ENCODE measurements at places on chromosomes 2 and 18.

- DNase-seq = peak; percentile 90
Measured at GRCh38 chr2:8058652-8059051, 623.2 kb upstream of the ID2 start.

GRCh38 chr2:208363485-208363884 is 43.1 kb upstream of the PTH2R start:
- DNase-seq = no peak

- DNase-seq = no peak
Measured at GRCh38 chr2:201024518-201024917, 47.0 kb downstream of the HYCC2 start.

GRCh38 chr2:9105601-9106337 is 100.8 kb upstream of the ASAP2 start:
- DNase-seq = no peak

DNA sequence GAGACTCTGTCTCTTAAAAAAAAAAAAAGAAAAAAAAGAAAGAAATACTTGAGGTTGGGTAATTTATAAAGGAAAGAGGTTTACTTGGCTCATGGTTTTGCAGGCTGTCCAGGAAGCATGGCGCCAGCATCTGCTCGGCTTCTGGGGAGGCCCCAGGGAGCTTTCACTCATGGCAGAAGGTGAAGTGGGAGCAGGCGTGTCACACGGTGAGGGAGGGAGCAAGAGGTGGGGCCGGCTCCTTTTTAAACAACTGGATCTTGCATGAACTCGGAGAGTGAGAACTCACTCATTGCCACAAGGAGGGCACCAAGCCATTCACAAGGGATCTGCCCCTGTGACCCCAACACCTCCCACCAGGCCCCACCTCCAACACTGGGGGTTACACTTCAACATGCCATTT is 30.6 kb downstream of the CYP26B1 start:
- DNase-seq = no peak

DNA sequence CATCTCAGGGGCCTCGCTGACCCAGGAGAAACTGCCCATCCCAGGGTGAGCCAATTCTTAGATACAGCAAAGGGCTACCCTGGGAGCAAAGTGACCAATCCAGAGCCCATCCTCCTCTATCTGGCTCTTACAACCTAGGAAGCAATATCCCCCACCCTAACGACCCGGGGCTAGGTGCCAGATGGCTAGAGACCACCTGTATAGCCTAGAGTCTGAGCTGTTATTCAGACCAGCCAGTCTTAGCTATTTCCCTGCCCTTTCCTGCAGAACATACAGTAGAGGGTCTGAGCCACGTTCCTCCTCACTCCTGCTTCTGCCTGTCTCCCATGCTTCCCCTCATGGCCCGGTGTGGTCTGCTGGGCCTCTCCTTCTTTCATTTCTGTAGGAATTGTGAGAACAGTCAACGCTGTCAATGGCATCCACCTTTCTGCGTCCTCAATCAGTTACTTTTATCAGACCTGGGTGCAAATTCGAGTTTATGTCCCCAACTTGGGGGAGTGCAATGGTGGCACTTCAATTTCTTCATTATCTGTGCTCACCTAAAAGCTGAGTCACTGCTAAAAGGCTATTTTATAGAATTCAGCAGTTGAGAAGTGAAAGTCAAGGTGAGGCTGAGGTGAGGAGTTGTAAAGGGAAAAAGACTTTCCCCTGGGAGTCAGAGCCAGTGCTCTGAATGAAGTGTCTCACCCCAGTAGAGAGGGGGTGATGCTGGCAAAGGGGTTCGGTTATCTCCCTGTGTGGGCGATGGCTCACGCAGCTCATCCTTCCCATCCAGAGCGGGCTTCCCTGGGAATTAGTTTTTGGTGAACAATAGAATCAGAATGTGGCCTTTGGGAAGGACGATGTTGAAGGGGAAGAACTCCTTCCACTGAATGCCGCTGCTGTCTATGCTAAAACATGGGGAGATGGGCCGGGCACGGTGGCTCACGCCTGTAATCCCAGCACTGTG is 42.4 kb downstream of the LONRF2 start:
- DNase-seq = no peak

DNA sequence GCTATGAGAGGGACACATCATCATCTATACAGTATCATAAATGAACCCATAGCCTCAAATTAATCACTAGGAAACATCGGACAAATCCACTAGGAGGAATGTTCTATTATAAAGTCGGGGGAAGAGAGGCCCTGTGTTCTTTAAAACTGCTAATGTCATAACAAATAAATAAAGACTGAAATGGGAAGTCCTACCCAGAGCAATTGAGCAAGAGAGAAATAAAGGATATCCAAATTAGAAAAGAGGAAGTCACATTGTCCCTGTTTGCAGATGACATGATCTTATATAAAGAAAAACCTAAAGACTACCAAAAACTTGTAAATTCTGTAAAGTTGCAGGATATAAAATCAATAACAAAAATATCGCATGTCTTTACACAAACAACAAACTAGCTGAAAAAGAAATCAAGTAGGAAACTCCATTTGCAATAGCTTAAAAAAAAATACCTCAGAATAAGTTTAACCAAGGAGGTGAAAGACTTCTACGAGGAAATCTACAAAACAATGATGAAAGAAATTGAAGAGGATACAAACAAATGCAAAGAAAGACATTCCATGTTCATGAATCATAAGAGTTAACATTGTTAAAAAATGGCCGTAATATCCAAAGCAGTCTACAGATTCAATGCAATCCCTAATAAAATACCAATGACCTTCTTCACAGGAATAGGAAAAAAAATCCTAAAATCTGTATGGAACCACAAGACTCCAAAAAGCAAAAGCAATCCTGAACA is 30.6 kb downstream of the RTN4 start:
- peak; percentile 86 for DNase-seq

DNA sequence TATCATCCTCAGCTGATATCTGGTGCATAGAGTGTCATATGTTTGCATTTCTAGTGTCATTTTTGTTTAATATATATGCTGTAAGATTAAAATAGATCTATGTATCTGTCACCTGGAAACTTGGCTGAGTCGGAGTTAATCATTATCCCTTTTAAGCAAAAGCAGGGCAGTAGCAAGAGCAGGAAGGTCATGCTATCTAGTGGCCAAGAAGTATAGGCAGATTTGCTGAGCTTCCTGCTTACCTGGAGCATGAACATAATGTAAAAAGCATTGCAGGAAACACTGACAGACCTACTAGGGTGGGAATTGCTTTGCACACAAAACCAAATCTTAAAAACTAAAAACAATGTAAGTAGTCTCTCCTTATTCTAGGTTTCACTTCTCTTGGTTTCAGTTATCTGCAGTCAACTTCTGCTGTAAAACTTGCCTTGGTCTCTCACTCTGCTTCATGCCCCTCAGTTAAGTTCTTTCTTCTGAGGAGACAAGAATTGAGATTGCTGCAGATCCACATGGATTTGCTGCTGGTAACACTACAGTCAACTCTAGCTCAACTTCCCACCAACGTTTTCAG is 295.3 kb downstream of the CDH7 start:
- no peak for DNase-seq

DNA sequence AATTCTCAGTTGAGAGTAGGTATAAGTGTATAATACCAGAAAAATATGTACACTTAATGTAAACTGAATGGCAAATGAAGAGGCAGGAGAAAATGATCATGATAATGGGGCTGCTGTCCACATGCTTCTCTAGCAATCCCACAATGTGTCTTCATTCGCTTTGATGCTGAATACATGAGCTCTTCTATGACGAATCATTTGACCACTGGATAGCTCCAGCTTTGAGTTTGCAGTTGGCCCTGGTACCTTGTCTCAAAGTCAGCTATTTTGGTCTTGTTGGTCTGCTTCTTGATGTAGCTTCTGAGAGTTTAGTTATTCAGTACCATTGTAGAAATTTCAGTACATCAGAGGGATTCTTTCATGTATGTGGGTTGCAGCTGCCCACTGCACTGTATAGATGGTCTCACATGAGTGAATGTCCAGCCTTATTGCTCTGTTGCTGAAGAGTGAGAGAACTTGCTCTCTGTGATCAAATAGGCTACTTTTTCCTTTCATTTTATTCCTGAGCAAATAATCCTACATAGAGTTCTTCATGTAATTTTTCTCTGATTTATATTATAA is 105.1 kb downstream of the TTC27 start:
- DNase-seq = no peak

DNA sequence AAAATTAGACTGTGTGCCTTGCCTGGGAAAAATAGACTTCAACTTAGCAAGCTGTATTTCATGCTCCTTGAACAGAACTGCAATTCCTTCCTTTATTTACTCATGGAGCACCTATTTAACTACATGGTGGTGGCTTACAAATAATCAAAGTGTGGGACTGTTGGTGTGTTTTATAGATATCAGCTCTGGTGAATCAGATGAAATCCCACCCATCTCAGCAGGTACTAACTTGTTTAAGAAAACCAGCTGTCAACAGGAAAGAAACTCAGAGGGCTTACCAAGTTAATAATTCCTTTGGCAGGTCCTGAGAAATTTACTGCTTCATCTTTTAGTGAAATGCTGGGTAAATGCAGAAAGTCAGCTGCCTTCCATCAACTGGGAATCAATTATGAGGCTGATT is 830.6 kb downstream of the SLC4A3 start:
- no peak for DNase-seq

- DNase-seq = no peak
Measured at GRCh38 chr2:158045362-158045761, 56.3 kb upstream of the UPP2 start.

GRCh38 chr2:137951586-137951985 is 12.7 kb upstream of the HNMT start:
- DNase-seq = peak; percentile 84

- DNase-seq = no peak
Measured at GRCh38 chr2:69088466-69088865, 75.5 kb downstream of the ANTXR1 start.

- DNase-seq = no peak
Measured at GRCh38 chr18:29494371-29494770, 1317.4 kb upstream of the CDH2 start.

- DNase-seq = no peak
Measured at GRCh38 chr2:219331560-219332213, 857 bp downstream of the RESP18 start.

DNA sequence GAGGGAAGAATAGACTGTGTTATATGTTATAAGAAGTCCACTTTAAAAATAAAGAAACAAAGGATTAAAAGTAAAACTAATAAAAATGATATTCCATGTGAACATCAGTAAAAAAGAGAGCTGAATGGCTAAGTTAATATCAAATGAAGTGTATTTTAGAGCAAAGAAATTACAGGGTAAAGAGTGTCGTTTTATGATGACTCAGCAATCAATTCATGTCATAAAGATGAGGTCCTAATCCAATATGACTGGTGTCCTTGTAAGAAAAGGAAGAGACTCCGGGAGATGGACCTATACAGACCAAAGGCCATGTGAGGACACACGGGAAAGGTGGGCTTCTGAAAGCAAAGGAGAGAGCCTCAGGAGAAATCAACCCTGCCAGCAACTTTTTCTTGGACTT is 615.5 kb upstream of the KLHL29 start:
- DNase-seq = no peak

DNA sequence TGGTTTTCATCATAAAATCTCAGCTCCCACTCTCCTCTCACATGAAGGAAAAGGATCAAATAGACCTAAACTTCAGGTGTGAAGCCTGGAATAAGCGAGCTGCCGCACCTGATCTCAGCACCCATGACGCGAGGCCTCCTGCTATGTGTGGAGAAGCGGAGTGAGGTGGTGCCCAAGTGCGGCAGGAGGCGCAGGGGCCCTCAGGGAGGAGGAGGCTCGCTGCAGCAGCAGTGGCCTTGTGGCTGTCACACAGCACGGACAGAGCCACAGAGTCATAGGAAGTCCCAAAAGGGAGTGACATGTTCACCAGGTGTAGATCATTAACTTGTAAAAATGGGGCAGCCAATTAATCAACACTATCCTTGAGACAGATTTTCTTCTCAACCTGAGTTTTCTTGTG is 9.1 kb downstream of the SCLY start:
- no peak for DNase-seq

GRCh38 chr2:228507231-228507824 is 325.8 kb upstream of the SPHKAP start:
- no peak for DNase-seq

DNA sequence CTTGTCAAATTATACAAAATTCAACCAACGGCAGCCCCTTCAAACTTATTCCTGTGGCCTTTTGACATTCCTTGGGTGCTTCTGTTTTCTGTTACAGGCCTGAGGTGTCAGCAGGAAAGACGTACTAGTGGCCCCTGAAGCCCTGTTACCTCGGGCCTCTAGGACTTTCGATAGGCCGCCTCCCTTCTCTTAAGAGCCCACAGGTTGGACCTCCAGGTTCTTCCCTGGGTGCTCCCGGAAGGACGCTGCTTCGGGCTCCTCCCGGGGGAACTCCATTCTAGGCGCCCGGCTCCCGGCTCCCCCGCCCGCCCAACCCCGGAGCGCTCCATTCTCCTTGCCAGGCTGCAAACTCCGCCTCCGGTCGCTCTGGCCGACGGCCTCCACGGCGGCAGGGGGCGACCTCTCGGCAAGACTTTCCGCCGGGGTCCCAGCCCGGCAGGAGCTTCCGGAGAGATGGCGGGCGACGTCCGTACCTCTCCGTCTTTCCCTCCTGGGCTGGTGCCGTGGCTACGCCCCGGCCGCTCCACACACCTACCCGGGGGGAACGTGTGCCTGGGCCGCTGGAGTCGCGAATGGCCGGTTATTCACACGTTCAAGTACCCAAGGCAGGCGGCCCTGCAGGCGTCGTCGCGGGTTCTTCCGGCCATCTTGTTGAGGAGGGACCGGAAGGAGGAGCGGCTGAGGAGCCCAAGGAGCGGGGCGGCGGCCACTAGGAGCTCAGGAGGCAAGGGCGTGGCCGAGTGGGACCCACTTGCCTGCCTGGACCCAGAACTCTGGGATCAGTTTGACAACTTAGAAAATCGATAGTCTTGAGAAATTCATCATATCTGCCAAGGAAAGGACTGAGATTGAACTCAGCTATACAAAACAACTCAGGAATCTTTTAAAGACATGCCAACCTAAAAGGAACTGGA is 27.5 kb downstream of the BOLA3 start:
- peak; percentile 88 for DNase-seq

DNA sequence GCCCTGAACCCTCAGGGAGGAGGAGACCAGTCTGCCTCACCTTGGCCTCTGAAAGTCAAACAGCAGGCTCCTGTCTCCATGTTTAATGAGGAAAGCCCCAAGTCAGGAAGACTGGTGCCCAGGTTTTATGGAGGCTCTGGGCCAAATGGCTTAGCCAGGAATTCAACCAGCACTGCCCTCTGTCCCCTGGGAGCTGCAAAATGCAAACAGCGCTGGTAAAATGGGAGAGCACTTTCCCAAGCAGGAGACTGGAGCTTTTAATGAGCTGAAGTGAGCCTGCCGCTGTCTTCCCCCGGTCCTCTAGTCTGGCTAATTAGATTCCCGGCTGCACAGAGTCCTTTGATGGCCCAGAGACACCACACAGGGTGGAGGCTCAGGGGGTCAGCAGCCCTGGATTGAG is 276.0 kb upstream of the TRIB2 start:
- no peak for DNase-seq

DNA sequence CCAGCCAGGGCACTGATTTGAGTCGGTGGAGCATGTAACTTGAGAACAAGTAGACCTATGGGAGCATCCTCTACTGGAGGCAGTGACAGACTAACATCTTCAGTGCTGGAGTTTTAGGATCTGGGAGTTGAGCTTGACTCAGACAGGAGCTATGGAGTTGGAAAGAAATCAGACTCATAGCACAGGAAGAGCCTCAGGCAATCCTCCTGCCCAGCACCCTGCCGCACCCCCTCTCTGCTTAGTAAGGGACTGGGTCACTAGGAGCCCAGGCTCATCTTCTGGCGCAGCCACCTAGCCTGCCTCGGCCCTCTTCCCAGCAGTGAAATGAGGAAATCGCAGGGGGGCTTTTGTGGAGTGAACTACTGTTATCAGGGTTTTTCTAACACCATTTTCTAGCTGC is 3.6 kb downstream of the ARID5A start:
- no peak for DNase-seq
